Esophagus squamous epithelium (tissue), 5 donors: ENCODE measurements at places on chromosomes 3 and 15.

GRCh38 chr15:25939122-25939521 lies 76.0 kb upstream of the ATP10A start:
- DNase-seq, result no peak

DNA sequence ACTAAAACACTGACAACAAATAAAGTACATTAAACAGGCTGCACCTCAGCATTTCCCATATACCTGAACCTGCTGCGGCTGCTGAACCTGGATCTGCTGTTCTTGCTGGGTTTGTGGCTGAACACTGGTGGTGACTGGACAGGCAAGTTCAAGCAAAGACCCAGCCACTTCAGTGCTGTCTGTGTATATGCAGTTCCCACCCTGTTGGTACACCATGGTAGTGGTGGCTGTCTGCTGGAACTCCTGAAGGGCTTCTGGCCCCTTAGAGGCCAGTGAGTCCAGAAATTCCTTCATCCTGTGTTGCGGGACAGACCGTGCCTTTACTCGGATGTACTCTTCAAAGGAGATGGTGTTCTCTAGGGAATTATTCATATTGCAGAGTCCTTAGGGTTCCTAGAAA lies 17.2 kb downstream of the QRICH1 start:
- DNase-seq, result no peak

DNA sequence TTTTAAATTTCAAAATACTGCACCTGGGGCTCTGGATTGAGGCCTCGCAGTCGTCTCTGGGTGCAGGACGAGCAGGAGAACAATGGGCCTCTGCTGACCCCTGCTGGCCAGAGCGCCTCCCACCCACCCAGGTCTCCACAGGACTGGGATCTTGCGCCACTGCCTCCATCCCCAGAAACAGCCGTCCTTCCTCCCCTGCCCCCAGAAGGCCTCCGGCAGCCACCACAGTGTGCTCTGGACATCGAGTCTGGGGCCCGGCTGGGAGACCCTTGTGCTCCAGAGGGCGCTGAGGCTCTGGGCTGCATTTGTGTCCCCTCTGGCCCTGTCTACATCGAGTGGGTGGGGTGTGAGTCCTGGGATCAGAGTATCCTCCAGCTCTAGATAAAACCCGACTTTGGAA lies 6.7 kb upstream of the ACSBG1 start:
- peak; percentile 16 for DNase-seq

DNA sequence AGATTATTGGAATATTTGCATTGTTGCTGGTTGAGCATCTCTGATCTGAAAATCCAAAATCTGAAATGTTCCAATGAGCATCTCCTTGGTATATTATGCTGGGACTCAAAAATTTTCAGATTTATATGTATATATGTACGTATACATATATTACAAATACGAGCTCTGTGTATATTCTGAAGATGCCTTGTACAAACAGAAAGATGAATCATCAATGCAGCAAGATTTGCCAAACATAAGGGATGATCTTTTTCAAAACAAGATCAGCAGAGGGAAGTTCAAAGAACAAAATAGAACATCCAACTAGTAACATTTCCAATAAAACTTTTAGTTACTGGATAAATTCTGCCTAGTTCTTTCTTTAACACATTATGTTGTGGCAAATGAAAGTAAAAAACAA lies 42.5 kb downstream of the HERC1 start:
- DNase-seq, result no peak

GRCh38 chr3:82743196-82743595 lies 981.8 kb upstream of the GBE1 start:
- no peak for DNase-seq

GRCh38 chr3:82044930-82045705 lies 283.7 kb upstream of the GBE1 start:
- no peak for DNase-seq
